Posterior vena cava (tissue), 2 donors: ENCODE measurements at places on chromosomes 11 and 22. TPM values are rescaled to one million over a fixed set of nuclear protein-coding genes. Genes with fewer than 3 reads are reported as not detected.

MB gene
- total RNA-seq: not detected

PRG3 gene
- not detected for total RNA-seq

OR4A16 gene
- total RNA-seq: not detected

RIMBP3C gene
- total RNA-seq: not detected

LDHAL6A gene
- not detected for total RNA-seq

EHD1 gene
- 135 TPM for total RNA-seq

DPP3 gene
- 27.1 TPM for total RNA-seq

LRRC10B gene
- 1.6 TPM for total RNA-seq

E2F8 gene
- total RNA-seq: not detected

OR9Q1 gene
- total RNA-seq: not detected

DNA sequence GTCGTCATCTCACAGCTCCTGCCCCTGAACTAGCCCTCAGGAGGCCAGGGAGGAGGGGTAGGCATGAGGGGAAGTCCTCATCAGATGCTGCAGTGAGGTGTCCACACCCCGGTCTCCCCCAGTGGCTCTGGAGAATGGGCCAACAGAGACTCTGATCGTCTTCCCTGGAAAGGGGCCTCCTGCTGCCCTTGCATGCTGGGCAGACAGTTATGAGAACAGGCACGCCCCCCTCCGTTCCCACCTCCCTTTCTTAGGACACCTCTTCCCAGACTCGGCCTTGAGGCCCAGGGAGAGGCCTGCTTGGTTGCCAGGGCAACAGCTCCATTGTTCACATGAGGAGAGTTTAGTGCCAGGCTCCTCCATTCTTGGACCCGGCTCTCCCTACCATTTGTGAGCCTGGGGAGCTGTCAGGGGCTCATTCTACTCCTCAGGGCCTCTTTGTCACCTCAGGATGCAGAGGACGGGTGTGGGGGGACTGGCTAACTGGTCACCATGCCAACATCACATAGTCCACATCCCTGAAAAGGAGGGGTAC, 157.7 kb downstream of the TTC17 start:
- DNase-seq: no peak

DNA sequence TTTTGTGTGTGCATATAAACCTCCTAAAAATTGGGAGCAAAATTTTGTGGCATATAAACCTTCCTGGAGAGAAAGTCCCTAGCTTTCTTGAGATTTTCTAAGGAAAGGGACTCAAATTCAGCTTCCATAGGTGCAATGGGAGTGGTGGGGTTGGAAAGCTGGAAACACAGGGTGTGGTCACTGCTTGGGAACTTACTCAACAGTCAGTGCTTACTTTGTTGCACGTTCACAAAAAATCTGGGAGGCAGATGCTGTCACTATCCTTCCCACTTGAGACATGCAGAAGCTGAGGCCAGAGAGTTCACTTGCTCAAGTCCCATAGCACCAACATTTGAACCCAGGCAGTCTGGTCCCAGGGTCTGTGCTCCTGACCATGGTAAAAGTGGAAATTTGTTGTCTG, 3.9 kb upstream of the CATSPERZ start:
- no peak for DNase-seq

DNA sequence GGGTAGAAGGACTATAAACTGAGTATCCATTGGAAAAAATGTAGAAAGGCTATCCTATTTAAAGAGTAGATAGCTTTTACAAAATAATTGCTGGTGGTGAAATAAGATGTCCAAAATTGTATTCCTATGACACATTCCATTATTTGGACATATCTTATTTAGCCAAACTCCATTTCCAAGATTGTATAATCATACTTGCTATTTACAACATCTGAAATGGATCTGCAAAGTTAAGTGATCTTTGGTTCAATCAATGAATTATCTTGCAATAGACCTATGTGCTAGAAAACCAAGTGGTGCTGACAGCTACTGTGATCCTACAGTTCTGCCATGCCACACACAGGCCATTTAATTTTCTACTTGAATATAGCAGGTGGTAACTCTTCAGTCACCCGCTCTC, 11.0 kb upstream of the BLID start:
- no peak for DNase-seq

- no peak for DNase-seq
Measured at GRCh38 chr11:100641456-100641855, 45.6 kb upstream of the ARHGAP42 start.

GRCh38 chr11:83191986-83192385, 1.5 kb upstream of the ANKRD42 start:
- no peak for DNase-seq

DNA sequence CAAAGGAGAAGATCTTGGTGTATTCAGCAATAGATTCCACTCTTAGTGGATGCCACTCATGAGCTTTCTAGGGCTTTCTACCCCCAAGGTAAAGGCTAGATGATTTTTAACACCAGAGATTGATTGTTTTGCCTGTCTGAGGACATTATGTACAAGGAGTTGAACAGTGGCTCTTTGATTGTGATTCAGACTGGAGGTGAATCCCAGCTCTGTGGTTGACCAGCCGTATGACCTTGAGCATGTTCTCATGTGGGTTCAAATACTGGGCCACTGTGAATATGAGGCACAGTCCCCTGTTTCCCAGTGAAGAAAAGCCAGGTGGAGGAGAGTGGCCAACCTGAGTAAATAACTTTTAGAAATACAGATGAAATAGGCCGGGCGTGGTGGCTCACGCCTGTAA, 24.0 kb upstream of the PARVB start:
- no peak for DNase-seq

DNA sequence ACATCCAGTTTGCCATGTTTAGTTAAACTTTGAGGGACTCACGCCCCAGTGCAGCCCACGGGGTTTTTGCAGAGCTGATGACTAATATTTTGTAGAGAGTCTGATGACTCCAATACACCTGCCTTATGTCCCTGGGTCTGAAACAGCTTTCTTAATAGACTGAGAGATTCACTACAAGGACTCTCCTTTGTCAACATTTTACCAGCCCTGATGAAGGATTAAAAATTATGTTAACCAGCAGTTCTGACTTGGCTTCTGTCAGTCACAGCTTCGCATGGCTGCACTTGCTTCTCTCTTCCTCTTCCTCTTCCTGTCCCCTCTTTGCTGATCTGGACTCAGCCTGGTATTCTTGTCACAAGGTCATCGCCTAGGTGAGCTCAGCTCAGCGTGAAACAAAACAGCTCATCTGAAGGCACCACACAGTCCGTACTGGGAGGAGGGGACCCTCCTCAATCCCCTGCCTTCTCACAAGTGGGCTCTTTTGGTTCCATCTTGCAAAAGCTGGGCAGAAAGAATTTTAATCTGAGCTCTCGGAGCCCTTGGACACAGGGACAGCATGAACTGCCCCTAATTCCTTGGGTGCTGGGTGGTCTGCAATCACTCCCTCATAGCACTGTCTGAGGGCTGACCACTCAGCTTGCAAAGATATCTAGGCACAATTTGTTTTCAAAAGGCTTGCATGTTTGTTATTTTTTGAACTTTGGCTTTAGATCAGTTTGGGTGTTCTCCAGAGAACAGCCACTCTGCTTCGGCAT, 38.1 kb upstream of the POU2AF1 start:
- no peak for DNase-seq

DNA sequence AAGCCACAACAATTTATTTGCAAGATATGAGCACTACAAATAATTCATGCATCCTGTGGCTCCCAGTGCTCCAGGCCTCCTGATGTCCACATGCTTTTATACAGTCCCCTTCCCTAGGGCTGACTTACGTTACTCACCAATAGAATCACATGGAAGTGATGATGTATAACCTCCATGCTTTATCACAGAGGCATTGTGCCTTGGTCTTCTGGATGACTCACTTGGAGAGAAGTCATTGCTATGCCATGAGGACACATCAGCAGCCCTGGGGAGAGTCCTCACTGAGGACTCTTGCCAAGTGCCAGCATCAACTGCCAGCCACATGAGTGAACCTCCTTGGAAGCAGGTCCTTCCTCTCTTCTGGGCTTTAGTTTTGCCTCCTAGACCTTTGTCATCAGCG, 22.0 kb upstream of the IGSF9B start:
- no peak for DNase-seq

- DNase-seq: no peak
Measured at GRCh38 chr11:19906126-19906525, 193.5 kb downstream of the NAV2 start.

- DNase-seq: no peak
Measured at GRCh38 chr11:109527496-109527895, 105.5 kb downstream of the C11orf87 start.

DNA sequence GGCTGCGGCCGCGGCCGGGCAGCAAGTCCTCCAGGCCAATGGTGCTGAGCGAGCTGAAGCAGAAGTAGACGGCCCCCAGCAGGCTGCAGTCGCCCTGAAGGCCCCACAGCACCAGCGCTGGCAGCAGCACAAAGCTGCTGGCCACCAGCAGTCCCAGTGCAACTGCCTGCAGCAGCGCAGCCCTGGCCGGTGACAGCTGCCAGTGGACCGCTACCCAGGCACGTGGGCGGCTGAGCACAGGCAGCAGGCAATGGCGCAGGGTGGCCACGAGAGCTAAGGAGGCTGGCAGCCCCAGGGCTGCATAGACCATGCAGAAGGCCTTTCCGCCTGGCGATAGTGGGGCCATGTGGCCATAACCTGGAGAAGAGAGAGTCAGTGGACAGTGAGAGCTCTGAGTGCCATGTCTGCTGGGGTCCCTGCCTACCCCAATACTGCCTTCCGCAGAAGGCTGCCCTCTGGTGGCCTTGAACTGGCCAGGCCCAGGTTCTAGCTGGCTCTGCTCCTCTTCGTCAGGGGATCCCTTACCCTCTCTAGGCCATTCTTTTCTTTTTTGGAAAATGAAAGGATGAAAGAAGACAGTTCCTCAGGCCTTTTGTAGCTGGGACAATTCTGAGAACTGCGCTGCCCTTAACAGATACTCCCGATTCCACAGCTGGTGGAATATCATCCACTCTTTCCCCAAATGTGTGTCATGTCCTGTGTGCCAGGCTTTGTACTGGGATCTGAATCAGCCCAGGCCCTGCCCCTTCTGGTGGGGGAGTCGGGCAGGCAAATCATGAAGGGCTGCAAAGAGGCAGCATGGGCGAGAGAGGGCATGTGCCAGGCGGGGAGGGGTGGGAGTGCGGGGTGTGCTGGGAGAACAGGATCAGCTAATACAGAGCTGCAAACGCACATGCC, 1.8 kb downstream of the KCNK7 start:
- DNase-seq: peak; percentile 83

DNA sequence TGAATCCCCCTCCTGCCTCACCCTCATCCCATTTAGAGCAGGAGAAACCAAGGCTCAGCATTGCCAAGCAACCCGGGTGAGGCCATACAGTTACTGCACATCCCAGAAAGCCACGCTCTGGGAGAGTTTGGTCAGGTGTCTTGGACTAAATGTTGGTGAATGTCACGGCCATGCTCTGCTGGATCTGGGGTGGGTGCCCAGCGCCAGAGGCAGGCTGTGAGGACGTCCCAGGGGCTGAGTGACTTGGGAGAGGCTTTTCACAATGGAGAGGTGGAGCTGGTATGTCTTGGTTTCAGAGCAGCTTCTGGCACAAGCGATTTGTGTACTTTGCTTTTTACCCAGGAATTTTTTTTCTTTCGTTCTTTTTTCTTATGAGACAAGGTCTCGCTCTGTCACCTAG, 6.6 kb downstream of the SERHL2 start:
- DNase-seq: no peak

- no peak for DNase-seq
Measured at GRCh38 chr11:117792992-117793391, 4.0 kb downstream of the DSCAML1 start.

DNA sequence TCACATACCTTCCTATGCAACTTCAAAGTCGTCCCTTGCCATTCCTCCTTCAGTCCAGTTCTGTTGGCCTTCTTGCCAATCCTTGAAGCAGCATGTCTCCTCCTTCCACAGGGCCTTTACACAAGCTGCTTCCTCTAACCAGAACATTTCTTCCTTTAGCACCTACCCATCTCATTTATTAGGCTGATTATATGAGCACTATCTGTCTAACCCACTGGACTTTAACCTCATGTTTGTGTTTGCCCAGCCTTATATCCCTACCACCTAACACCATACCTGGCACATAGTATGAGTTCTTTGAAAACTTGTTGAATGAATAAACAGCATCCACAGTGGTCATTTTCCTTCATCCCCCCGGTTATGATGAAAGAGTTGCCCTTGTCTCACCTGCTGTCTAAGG, 154.4 kb downstream of the WNT11 start:
- no peak for DNase-seq
